CD8-positive, alpha-beta T cell (primary cell): ENCODE measurements at places on chromosomes 1 and 21.

DNA sequence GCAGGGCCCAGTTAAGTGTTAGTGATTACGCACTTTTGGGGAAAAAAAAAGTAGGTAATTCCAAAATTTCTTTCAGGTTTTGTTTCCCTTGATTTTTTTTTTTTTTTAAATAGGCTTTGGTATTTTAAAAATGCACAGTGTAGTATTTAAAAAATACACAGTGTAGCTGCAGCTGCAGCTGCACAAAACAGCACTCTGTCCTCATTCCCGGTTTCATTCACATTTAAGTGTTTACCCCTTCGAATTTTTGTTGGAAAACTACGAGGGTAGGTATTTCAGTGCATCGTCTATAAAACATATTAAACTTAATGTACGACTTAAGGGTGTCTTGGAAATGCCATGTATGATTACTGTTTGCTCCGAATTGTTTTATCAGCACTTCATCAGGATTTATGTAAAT is 3.4 kb downstream of the NEK7 start:
- DNase-seq = no peak

GRCh38 chr1:201536558-201536957 is 2.4 kb upstream of the NAV1 start:
- DNase-seq = no peak

- DNase-seq = no peak
These were observed 56.2 kb downstream of the STUM start for GRCh38 chr1:226604560-226605317.

DNA sequence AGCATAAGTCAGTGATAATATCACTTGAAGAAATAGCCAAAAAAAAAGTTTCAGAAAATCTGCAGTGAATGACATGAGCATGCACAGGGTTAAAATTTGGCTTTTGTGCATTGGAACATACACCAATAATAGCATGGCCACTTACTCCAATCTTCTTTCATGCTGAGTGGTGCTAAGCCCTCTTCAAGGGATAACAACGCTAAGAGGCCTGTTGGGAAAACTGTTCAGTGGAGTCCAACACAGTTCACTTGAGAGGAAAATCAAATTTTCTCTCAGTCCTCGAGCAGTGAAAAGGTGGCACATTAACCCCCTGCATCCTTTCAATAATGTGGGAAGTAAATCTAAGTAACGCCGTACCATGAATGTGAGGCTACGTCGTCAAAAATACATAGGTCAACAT is 264.7 kb downstream of the SPATA17 start:
- DNase-seq = no peak

GRCh38 chr1:221200464-221200863 is 321.2 kb downstream of the HLX start:
- no peak for DNase-seq

DNA sequence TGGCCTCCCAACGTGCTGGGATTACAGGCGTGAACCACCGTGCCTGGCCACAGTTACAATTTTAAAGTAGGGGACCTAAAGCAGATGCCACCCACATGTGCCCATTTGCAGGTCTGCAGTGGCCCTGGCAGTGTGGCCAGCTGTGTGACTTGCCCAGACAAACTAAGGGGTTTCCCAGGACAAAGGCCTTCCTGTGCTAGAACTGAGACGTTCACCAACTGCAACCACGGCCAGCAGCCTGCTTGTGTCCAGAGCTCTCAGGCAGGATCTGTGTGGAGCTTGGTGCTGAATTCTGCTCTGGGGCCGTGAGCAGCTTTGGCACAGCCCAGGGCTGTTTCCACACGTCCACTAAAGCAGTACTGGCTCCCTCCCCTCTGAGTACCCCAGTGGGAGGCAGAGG is 10.6 kb upstream of the PTTG1IP start:
- DNase-seq = no peak

DNA sequence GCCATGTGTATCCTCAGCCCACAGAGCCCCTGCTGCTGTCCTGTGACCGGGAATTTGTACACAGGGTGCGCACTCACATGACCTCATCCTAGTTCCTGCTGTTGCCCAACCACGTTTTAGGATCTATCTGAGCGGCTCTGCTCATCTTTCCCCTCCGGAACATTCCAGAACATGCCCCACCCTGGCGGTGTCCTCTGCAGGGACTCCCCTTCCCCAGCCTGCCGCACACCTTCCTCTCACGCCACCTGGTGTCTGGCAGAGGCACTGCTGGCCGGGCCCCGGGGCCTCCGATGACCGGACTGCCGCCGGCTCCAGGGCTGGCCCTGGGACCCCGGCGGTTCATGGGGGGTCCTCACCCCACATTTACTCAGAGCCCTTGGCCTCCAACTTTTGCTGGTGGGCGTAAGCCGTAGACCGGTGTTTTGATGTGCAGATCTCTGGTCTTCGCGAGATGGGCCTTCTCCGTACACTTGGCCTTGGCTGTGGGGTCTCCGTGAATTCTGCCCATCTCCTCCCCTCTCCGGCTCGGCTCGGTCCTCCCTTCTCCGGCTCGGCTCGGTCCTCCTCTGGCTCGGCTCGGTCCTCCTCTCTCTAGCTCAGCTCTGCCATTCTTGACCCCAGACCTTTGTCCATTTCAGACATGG is 29.5 kb downstream of the ARHGEF16 start:
- DNase-seq = peak; percentile 40

- no peak for DNase-seq
These were observed 544.6 kb downstream of the AMY1C start for GRCh38 chr1:104294259-104294658.

DNA sequence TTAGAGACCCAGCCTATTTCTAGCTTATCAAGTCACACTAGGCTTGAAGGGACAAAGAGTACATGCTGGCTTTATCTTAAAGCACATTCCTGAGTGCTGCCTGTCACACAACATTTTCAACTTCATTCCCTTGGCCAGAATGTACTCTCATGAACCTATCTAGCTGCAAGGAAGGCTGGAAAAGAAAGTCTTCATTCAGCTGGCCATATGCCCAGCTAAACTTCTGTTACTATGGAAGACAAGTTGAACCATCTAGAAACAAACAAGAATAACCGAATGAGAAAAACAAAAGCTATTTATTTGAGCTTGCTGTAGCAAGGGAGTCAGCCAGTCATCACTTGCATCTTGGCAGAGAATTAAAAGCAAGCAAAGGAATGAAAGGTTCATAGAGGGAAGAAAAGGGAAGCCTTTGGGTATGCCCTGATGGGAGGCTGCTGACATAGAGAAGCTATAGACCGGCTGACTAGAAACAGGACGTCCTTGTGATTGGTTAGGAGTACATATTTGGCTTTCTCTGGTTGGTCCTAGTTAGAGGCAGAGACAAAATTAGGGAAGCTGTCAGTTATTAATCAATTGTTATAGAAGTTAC is 108.4 kb downstream of the NEK7 start:
- no peak for DNase-seq

- DNase-seq = no peak
These were observed 873 bp downstream of the IFT25 start for GRCh38 chr1:53944469-53945182.

GRCh38 chr21:32411350-32412161 is 950 bp upstream of the EVA1C start:
- DNase-seq = peak; percentile 47

DNA sequence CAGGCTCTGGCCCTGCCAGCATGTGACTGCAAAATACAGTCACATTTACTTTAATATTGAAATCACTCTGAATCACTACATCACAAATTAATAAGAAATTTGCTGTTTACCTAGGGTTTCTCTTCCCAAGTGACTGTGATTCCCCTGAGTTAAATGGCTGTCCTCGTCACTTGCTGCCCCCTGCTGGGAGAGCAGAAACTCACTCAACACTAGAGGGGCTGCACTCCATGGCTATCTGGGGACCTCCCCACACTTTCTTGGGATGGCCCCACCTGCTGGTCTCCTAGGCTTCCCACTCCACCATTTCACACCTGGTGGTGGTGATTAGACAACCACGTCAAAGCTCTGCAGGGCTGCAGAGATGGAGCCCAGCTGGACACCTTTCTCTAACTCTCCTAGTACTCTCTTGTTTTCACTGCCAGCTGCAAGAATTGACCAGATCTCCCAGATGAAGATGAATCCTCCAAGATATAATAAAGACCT is 63.4 kb downstream of the CD2 start:
- DNase-seq = peak; percentile 89

- DNase-seq = no peak
These were observed 12.1 kb upstream of the PROK1 start for GRCh38 chr1:110438893-110439292.

DNA sequence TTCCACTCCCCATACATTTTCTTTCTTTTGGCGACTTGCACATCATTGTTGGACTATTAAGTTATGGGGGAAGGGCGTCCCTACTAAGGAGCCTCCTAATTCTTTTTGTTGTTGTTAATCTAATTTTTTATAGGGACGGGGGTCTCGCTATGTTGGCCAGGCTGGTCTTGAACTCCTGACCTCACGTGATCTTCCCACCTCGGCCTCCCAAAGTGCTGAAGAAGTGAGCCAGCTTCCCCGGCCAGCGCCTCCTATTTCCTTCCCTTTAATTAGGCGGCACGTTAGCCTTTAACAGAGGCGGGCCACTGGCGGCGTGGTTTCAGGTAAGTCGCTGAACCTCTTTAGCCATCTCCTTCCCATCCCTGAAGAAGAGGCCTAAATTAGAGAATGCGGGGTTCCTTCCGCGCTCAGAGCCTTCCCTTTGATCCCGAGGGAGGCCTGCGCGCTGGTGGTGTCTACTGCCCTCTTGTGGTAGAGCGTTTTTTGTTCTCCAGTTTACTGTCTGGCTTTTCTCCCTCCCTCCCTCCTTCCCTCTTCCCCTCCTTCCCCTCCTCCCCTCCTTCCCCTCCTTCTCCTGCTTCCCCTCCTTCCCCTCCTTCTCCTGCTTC is 38.1 kb downstream of the TNFRSF9 start:
- DNase-seq = peak; percentile 31

DNA sequence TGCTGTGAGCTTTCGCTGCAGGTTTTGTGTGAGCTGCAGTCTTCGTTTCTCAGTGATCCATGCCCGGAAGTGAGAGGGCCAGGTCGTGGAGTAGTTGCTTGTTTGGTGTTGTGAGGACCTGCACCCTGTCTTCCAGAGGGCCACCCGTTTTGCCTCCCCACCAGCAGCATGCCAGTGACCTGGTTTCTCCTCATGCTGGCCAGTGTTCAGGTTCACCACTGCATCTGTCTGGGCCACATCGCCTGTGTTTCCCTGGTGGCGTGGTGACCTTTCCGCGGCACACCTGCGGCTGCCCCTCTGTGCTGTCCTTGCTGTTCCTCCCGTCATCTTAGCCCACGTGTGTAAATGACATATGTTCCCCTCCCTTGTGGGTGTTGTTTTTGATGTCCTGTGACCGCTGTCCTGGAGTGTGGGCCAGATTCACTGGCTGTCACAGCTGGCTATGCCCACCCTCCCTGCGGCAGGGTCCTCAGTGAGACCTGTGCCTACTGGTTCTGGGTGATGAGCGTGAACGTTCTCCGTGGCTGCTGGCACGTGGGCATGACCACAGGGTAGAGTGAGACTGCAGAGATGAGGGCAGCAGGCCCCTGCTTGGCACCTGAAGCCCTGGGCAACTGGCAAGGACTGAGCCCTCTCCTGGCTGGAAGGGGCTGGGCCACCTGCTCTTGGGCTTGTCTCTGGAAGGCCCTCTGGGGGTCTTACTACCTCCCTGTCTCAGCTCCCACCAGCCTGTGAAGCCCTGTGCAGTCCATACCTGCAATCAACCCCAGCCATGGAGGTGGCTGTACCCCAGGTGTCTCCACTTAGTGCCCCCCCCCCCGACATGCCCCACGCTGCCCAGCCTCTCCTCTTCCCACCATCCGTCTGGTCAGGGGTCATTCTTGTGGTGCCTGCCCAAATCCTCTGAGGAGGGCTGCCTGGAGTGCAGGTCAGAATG is 7.3 kb downstream of the IBA57 start:
- peak; percentile 22 for DNase-seq

DNA sequence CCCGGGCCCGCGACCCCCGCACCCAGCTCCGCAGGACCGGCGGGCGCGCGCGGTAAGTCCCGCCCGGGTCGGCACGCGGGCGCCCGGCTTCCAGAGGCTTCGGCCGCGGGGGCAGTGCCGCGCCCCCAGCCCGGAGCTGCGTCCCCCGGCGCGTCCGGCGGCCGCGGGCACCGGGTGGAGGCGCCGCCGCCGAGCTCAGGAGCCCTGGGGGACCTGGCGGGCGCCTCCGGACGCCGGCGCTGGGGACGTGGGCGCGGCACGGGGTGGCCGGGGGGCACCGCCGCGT is 227 bp downstream of the NBL1 start:
- DNase-seq = no peak

DNA sequence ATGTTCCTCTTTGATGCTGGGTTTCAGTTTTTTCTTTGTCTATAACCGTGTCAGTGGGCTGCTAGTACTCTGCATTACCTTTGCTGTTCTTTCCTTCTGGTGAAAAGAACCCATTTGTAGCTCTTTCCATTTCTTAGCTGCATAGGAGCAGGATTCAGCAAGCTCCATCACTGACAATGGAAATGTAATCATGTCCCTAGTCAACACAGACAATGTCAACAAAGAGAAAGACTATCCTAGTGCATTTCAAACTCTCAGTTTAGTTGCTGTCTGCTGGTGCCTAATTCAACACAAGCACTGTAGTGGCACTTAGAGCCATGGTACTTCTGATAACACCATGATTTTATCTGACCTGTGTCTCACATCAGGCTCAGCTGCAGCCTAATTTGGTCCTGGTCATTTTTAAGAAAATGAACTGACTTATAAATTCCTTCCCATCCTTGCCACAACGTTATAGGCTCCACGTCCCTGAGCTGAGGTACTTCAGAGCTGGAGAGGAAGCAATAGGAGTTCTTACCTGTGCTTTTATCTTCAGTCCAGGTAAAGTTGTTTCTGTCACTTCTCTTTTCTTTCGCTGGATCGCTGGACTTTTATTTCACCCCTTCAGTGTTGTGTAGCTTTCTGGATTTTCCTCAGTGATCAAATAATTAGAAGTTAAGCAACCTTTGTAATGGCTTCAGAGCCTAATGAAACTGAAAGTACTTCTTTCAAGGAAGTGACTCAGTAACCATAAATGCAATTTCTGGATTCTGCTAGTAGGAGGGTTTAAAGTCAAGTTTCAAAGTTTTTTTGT is at the start of gene GBP3:
Gene GBP3 (minus strand): TSS at position 700 of the 793 bp plus-strand sequence. CDS start 2,145 bp downstream, outside the sequence.
- DNase-seq = peak; percentile 73

GRCh38 chr1:248366609-248367008 is 5.1 kb downstream of the OR2T4 start:
- DNase-seq = no peak

DNA sequence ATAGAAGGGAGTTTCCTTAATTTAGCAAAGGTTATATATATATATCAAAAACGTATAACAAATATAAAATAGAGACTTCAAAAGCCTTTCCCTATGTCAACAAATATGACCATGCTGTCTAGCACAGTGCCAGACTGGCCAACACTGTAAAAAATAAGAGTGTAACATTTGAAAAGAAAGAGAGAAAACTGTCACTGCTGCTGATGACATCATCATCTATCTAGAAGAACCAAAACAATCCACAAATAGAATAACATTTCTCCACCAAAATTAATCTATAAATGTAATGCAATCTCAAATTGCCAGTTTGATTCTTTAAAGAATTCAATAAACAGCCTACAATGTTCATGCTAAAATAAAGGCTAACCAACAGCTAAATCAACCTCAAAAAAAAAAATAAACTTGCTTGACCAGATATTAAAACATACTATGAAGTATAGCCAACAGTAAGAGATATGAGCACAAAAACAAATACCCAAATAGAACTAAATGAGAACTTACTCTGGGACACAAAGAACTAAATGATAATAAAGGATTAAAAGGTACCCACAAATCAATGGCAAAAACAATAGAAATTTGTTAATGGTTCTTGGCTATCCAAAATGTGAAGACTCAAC is 50.2 kb downstream of the ENAH start:
- no peak for DNase-seq

GRCh38 chr1:199033661-199034060 is 394.8 kb downstream of the PTPRC start:
- no peak for DNase-seq
